ENCODE measurements at places on chromosomes 6 and 20.

DNA sequence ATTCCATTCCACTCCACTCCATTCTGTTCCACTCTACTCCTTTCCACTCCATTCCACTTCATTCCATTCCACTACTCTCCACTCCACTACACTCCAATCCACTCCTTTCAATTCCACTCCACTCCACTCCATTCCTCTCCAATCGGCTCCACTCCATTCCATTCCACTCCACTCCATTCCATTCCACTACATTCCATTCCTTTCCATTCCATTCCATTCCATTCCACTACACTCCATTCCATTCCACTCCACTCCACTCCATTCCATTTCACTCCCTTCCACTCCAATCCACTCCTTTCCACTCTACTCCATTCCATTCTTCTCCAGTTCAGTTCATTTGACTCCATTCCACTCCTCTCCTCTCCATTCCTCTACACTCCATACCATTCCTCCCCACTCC, 26.2 kb upstream of the DEFB125 start:
- DNase-seq: no peak

DNA sequence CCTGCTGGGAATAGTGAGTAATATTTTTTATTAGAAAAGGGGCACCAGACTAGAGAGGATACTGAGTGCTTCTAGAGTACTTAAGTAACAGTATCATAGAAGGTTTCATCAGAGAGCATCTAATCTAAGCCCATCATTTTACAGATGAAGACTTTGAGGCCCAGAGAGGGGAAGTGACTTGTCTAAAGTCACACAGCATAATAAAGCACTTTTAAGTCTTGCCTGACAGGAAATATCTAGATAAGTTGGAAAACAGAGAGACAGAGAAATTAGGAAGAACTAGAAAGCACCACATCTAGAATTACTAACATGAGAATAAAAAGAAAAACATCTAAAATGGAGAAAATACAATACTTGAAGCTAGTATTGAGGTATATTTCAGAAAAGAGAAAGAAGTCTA, 6.0 kb downstream of the HLA-DMA start:
- DNase-seq: no peak

- no peak for DNase-seq
Measured at GRCh38 chr6:123168466-123168865, 172.4 kb downstream of the CLVS2 start.

DNA sequence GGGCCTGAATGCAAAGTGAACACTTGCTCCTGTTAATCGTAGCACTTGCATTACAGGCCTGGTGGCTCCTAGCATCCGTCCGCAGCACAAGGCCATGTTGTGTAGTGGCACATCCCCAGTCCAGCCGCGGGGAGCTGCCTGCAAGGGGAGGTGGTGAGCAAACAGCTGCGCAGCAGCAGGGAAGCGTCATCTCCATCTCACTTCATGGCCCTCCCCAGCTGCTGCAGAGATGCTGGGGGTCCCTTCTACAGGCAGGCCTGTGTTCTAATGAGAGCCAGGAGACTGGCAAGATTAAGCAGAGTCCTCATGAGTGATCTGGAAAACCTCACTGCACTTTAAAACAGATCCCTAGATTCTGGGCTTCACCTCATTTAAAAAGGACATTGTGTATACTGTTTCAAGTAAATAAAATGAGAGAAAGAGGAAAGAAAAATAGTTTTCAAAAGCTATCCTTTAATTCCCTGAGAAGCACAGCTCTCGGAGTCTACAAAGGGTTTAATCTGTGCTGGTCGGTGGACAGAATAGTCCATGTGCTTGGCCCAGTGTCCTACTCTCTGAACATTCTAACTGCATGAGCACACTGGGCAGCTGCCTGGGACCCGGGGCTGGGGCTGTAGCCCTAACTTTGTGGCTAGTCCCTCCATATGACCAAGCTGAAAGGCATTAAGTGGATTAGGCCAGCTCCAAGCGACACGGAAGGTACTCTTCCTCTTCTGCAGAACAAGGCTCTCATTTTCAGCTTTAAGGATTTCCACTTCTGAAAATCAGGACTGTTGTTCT, 125.8 kb downstream of the LY86 start:
- DNase-seq: no peak

DNA sequence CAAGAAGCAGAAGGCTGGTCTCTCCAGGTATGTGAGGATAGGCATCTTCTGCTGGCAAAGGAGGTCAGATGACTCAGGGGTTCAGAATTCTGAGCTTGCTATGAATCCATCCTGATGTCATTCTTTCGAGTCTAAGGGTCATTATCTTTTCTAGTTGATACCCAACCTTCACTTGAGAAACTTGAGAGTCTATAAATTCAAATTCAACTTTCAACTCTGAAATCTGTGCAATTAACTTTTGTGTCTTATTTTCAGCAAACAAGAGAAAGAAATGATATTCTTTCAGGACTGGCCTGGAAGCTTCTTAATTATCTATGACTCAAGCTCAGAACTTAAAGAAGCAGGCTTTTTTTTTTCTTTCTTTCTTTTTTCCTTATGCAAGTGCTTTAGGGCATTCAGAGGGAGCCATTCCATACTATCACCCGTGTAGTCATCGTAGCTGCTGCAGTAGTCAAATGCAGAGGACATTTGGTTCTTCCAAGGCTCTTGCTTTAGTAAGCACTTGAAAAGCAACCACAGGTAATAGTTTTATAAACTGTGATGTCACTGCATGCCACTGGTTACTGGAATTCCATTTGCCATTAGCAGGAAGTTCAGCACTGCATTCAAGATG, 93.0 kb downstream of the ADTRP start:
- DNase-seq: no peak

DNA sequence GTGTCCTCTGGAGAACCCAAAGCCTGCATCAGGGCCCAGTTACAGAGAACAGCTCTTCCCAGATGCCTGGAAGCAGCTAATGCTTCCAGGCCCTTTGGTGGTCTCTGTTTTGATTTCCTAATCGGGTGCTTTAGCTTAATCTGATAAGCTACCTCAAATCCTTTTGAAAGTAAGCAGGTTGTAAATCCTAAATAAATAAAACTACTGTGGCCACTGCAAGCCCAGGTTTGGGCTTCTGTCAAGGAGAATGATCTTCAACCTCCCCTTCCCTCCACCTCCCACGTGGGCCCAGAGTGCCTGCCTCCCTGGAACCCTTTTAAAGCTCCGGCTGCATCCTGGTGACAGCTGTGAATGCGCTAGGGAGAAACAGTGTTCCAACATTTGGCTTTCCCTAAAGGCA, 25.2 kb upstream of the FYN start:
- DNase-seq: no peak

DNA sequence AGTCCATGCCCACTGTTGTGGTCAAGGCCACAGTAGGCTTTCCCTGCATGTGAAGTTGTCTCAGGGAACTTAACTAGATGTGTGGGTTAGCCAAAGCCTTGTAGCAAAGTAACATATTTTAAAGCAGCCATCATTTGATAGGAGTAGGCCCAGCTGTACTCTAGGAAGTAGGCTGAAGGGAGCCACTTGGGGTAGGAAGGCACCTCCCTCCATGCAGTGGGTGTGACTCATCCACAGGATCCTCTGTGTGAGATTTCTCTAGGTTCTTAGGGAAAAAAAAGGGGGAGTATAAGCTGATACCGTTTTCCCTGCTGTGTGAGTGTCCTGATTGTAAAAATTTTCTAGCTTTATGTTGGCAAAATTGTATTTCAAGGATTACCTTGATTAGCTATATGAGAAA, 44.7 kb downstream of the VAPB start:
- no peak for DNase-seq

GRCh38 chr6:134727081-134727480, 222.8 kb downstream of the ALDH8A1 start:
- DNase-seq: no peak

DNA sequence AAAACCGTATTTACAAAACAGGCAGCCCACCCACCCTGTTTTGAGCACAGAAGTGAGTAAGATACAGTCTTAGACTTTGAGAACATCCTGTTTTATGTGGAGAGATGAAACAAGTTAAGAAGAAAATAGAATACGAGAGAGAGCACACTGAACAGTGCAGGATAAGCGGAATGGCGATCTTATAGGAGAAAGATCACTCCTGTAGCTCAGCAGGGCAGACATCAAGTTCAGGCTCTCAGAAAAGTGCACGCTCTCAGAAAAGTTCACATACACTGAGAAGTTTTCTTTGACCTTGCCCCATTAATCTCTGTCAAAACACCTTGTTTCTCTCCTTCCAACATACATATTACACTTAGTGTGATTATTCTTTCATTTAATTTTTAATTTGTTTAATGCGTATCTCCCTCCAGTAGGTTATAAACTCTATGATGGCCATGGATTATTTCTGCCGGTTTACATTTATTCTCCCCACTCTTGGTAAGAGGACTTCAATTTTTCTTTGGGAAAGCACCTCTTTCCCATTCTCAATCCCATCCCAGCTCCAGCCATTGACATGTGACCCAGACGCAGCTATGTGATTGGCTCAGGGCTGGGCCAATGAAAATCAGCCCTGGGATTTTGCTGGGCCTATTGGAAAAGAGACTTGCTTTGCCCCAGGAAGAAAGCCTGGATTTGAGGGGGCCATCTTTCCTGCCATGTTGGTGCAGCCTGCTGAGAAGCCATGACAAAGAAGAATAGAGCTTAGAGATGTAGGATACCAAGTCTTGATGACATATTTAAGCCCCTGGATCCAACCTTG, 16.2 kb downstream of the KCNB1 start:
- DNase-seq: no peak

GRCh38 chr6:143940011-143940597, 68.0 kb downstream of the PLAGL1 start:
- peak; percentile 64 for DNase-seq

- DNase-seq: no peak
Measured at GRCh38 chr6:94414041-94414440, 994.7 kb upstream of the EPHA7 start.

DNA sequence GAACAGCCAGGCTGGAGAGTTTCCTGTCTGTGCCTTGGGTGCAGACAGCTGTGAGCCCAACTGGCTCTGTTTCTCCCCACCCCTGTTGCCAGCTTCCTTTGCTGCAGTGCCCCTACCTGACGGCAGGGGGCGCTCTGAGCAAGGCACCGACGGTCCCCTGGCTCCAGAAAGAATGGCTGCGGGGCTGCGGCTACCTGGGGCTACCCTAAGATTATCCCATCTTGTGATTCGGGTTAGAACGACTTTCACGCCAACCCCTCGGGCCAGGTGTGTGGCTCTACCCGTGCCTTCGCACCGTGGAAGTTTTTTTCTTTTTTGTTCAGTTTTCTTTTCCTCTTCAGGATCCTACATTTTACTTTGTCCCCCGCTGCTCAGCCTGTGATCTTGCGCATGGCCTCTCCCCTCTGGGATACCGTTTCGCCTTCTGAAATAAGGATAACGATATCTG, 33.4 kb upstream of the AAR2 start:
- peak; percentile 73 for DNase-seq

DNA sequence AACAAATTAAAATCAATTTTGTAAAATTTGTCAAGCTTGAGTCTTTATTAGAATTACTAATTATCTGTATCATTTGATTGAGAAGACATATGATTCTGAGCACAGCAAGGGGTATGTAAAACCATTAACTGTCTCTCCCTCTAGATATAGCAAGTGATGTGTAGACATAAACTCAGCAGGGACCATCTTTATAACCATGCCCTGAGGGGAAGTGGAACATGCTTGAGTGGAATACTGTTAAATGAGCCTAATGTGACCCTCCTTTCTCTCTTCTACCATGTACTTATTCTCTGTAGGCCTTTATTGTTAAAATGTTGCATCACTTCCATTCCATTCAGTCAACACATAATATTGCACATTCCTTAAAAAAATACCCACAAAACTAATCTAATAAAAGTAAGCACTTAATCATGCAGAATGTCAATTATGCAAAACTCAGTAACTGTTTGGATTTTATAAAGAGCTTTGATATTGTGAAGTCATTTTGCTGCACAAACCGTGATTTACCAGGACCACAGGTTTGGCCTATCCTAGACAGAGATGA, 896.6 kb upstream of the MANEA start:
- DNase-seq: no peak

- DNase-seq: no peak
Measured at GRCh38 chr6:155026022-155026705, 31.0 kb downstream of the TIAM2 start.

DNA sequence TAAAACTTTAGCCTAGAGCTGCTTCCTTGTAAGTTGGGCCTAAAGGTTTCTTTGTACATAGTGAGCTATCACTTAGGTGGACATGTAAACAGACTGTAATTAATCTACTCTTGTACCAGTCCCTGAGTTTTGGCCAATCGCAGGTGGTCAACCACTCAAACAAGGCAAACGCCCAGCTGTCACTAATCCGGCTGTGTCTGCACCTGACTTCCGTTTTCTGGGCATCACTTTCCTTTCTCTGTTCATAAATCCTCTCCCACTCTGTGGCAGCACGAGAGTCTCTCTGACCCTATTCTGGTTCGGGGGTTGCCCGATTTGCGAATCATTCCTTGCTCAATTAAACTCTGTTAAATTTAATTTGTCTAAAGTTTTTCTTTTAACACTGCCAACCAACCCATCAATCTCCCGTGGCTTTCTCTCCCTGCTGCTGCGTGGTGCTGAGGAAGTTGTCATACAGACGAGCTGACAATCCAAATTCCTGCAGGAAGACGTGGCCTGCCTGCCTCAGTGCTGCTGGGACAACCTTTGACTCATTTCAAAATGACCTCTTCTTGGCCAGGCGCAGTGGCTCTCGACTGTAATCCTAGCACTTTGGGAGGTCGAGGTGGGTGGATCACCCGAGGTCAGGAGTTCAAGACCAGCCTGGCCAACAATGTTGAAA, 206.3 kb downstream of the QKI start:
- DNase-seq: no peak

- no peak for DNase-seq
Measured at GRCh38 chr6:91646649-91647048, 1059.8 kb upstream of the MAP3K7 start.

DNA sequence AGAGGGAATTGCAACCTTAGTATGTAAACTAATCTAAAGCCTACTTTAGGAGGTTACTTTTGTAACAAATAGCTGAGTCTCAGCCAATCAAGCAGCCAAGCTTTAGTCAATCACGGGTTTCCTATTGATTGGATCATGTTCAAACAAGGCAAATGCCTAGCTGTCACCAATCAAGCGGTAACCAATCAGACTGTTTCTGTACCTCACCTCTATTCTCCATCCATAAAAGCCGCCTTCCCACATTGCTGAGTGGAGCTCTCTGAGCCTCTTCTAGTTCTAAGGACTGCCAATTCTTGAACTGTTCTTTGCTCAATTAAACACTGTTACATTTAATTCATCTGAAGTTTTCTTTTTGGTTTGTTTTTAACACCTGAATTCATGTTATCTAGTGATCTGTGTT, 148.4 kb upstream of the BMP5 start:
- DNase-seq: no peak

- DNase-seq: no peak
Measured at GRCh38 chr20:4082406-4083097, 67.2 kb upstream of the RNF24 start.

DNA sequence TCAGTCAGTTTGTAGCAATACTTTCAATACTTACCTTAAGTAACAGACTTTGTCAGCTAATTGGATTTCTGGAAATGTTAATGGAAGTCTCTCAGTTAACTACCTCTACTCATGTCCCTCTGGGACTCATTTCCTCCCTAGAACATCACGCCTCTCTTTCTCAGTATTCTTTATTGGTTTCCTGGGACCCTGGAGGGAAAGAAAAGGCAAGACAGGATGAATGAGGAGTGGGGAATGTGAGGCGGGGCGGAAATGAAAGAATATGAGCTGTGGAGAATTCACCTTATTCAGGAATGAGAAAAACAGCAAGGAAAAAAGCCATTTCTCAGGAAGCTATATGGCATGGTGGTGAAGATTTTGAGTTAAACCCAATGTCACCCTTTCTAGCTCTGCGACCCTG, 62.7 kb downstream of the ANKS1A start:
- no peak for DNase-seq

- no peak for DNase-seq
Measured at GRCh38 chr6:68094070-68094469, 541.0 kb upstream of the ADGRB3 start.

- no peak for DNase-seq
Measured at GRCh38 chr6:25250878-25251277, 28.3 kb upstream of the CARMIL1 start.

Data from GM18507 (cell line).